ENCODE measurements at places on chromosomes 11 and 22.

DNA sequence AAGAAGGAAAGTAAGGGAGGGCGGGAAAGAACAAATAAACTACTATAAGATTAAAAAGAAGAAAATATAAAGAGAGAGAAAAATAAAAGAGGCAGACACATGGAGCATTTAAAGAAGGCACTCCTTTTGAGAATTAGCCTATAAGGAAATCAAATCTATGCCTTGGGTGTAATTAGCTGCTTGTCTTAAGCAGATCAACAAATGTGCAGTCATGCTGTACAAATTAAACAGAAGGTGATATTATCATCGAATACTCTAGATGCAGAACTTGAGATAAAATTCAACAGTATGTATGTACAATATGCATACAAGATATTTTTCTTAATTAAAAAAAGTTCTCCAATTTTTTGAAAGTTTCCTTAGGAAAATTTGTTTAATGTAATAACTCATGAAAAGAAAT, 623.0 kb upstream of the CHORDC1 start:
- H3K27ac ChIP-seq, result no peak overlapping the region
- no peaks in the 10 kb centered on the region for H3K4me1 ChIP-seq
- no peak overlapping the region for H3K4me3 ChIP-seq
- DNase-seq, result no peak

DNA sequence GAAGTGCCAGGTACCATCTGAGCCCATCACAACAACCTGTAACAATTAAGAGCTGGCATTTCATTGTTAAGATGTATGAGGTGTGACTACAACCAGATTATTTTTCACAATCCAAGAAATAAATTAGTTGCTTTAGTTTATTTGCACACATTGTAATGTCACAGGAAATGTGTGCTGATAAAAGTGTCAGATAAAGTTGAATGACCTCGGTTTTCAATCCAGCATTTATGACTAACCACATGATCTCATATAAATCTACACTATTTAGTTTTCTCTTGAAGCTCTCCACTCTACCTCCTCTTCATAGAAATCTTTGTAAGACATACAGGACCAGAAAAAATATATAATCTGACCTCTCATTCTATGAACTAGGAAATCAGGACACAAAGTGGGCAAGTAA, 166.2 kb downstream of the PGR start:
- H3K4me3 ChIP-seq, result no peak overlapping the region
- DNase-seq, result no peak
- H3K36me3 ChIP-seq, result no peaks in the 10 kb centered on the region
- H3K27ac ChIP-seq, result no peak overlapping the region
- H3K4me1 ChIP-seq, result no peaks in the 10 kb centered on the region
- H3K27me3 ChIP-seq, result no peaks in the 10 kb centered on the region

DNA sequence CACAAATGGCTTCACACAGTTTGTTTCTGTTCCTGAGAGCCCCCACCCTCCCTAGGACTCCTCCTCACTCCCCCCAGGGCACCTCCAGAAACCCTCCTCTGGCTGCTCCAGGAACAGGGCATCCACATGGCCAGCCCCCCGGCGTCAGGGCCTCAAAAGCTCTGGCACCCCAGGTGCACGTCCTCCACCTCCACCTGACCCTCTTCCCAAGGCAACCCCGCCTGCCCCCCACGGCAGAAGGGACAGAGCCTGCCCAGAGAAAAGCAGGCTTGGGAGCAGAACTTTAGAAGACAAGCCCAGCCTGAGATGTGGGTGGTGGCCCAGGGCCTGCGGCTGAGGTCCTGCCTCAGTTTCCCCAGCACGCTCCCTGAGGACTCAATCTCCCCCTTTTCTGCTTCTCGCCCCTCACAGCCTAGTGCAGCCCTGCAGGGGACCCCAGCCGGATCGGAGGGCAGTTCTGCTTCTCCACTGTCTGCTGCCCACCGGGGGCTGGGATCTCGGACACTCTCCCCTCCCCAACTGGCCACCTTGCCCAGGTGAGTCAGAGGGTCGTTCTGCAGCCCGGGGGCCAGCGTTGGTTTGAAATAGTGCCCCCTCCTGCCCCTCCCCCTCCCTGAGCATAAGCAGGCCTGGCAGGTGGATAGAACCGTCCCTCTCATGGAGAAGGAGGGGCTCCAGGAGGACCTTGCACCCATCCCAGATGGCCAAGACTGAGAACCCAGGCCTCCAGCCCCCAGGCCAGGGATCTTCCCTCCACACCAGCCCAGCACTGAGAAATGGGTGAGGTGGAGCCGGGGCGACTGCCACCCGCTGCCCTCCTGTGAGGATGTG, 2.4 kb upstream of the TRABD start:
- H3K27ac ChIP-seq, result peak overlapping the region; percentile 75
- no peak for DNase-seq
- no peak overlapping the region for H3K4me3 ChIP-seq
- peaks cover 48% of the 10 kb centered on the region for H3K4me1 ChIP-seq

- no peaks in the 10 kb centered on the region for H3K4me1 ChIP-seq
- H3K4me3 ChIP-seq, result no peak overlapping the region
- no peak overlapping the region for H3K27ac ChIP-seq
- H3K27me3 ChIP-seq, result no peaks in the 10 kb centered on the region
- peaks cover 8% of the 10 kb centered on the region for H3K36me3 ChIP-seq
- no peak for DNase-seq
Observed at GRCh38 chr11:46505741-46506482, 87.9 kb downstream of the AMBRA1 start.

- no peak overlapping the region for H3K4me3 ChIP-seq
- H3K4me1 ChIP-seq, result peaks cover 26% of the 10 kb centered on the region
- no peaks in the 10 kb centered on the region for H3K27me3 ChIP-seq
- no peak for DNase-seq
Observed at GRCh38 chr22:49062802-49063544, 764.7 kb downstream of the BRD1 start.

GRCh38 chr11:113376156-113376555, 11.4 kb upstream of the ANKK1 start:
- no peaks in the 10 kb centered on the region for H3K27me3 ChIP-seq
- no peaks in the 10 kb centered on the region for H3K4me1 ChIP-seq
- no peak overlapping the region for H3K4me3 ChIP-seq
- no peak for DNase-seq
- H3K36me3 ChIP-seq, result no peaks in the 10 kb centered on the region

DNA sequence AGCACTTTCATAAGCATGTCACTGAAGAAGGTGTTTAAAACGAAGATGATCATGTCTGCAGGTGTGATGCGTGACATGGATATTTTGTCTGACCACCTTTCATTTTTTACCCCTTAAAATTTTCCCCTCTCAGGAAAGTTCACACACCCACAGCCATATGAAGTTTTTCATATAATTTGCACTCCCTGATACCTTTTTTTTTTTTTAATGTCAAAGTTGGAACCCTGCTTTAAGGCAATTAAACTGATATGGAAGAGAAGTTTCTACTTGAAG, 104.6 kb downstream of the ATXN10 start:
- H3K4me1 ChIP-seq, result no peaks in the 10 kb centered on the region
- H3K4me3 ChIP-seq, result no peak overlapping the region
- H3K27me3 ChIP-seq, result no peaks in the 10 kb centered on the region
- no peak for DNase-seq
- no peak overlapping the region for H3K27ac ChIP-seq
- no peaks in the 10 kb centered on the region for H3K36me3 ChIP-seq

- no peak for DNase-seq
- H3K4me1 ChIP-seq, result peaks cover 35% of the 10 kb centered on the region
- no peaks in the 10 kb centered on the region for H3K27me3 ChIP-seq
- H3K36me3 ChIP-seq, result no peaks in the 10 kb centered on the region
- H3K27ac ChIP-seq, result no peak overlapping the region
Observed at GRCh38 chr11:33324302-33324985, 67.3 kb downstream of the HIPK3 start.

GRCh38 chr11:90148900-90149299, 14.4 kb downstream of the NAALAD2 start:
- H3K4me1 ChIP-seq, result no peaks in the 10 kb centered on the region
- H3K36me3 ChIP-seq, result no peaks in the 10 kb centered on the region
- DNase-seq, result no peak
- H3K27ac ChIP-seq, result no peak overlapping the region
- no peak overlapping the region for H3K4me3 ChIP-seq

Measured in body of pancreas (tissue), 4 donors.